ENCODE measurements at places on chromosomes 3 and 15.

- DNase-seq, result no peak
Observed at GRCh38 chr3:111594205-111594604, 941 bp downstream of the ZBED2 start.

GRCh38 chr3:43423142-43423541, 136.8 kb downstream of the SNRK start:
- DNase-seq, result no peak

- DNase-seq, result no peak
Observed at GRCh38 chr3:47646362-47646761, 67.7 kb upstream of the CSPG5 start.

GRCh38 chr3:111747490-111747889, 111.6 kb upstream of the PHLDB2 start:
- no peak for DNase-seq

- DNase-seq, result no peak
Observed at GRCh38 chr3:71926262-71926600, 141.3 kb upstream of the PROK2 start.

DNA sequence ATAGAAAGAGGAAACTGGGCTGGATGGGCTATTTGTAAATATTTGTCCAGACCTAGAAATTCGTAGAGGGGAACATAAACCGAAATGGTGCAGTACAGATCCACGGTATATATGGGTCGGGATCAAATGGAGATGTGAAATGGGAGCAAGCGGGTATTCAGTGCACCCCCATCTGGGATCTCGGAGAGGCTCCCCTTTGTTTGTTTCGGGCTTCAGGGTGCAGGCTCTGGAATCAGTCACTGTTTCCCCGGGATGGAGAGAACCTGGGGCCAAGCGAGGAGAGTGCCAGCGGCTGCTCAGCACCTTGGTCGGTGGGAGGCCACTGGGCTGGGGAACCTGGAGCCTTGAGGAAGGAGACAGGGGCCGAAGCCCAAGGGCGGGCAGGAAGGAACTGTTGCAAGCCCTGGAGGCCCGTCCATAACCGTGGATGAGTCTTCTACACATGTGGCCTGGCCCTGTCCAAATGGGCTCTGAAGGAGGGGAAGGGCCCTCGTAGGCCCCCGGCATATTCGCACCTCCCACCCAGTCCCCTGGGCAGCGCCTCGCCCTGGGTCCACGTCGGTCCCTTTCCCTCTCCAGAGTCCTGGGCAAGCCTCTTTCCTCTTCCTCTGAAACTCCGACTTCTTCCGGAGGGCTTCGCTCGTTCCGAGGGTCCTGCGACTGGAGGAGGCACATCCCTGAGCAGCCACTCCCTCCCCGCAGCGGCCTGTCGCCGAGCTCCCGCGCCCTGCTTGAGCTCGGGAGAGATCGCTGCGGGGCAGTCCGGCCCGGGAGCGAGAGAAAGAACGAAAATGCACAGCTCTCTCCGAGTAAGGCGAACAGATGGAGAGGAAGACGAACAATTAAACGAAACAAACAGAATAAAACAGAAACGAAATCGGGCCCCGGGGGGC, 3.0 kb downstream of the ISL2 start:
- peak; percentile 43 for DNase-seq

- DNase-seq, result no peak
Observed at GRCh38 chr15:40830884-40831283, 2.4 kb upstream of the PPP1R14D start.

DNA sequence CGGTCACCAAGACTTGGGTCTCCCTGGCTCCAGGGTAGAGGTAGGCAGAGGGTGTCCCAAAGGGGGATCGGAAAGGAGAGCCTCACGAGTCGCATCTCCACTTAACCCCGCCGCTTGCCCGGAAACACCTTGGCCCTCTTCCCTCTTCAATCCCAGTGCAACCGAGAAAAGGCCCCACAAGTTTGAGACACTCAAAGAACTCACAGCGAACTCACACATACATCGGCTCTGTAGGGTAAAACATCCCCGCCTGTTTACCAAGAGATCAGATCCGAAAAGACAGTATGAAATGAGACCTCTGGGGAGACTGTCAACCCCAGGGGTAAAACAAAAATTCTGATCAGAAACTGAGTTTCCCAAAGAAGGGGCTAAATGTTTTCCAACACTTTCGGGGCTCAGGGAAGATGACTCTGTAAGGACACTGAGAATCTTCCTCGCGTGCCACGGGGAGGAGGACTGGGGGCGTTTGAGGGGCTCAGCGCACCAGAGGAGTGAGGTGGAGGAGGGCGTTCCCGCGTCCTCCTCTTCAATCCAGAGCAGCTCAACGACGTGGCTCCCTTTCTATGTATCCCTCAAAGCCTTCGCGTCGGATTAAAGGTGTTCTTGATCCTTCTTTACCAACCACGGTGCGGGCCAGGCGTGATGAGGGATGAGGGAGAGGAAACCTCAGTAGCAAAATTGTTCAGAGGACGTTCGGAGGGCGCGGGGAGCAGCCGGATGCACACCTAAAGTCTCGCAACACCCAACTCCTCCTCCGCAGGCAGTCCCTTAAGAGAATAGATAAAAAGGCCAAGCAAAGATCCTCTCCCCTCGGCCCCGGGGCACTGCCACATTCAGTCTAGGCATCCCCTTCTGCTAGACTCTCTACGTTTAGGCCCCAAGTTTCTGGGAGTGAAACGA, 3.7 kb downstream of the WNT5A start:
- no peak for DNase-seq

DNA sequence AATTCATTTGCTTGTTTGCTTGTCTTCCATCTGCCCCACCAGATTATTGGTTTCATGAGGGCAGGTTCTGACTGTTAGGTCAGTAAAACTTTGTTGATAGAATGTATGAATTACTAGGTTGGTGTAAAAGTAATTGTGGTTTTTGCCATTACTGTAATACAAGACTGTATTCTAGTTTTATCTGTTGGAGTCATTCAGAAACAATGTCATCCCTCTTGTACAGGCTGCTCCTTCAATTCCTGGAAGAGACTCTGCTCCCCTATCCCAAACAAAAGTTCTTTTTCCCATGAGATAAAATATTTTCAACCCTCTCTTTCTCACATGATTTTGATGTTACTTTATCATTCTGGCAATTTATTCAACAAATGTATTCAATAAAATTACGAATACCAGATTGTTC, 115.0 kb downstream of the CHST2 start:
- no peak for DNase-seq

- no peak for DNase-seq
Observed at GRCh38 chr3:47007482-47008233, 28.2 kb downstream of the NBEAL2 start.

GRCh38 chr15:77596821-77597803, 35.6 kb downstream of the LINGO1 start:
- no peak for DNase-seq

- DNase-seq, result no peak
Observed at GRCh38 chr3:49924683-49925082, 4.9 kb downstream of the MON1A start.

DNA sequence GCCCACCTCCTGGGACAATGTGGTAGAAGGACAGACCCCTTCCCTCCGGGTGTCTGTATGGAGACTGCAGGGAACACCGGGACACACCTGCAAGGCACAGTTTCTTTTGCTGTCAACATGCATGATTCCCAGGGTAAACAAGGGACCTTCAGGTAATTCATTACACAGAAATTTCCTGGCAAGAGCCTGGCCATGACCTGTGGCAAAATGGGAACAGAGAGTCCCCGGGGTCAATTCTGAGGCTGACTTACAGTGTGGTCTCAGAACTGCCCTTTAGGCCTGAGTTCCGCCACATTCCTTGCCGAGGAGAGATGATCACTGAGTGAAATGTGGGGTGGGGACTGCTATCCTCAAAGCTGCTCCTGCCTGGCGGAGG, 6.3 kb downstream of the STARD5 start:
- no peak for DNase-seq

GRCh38 chr15:74400915-74401757, 32.6 kb downstream of the SEMA7A start:
- DNase-seq, result no peak

GRCh38 chr3:167626490-167626889, 27.3 kb downstream of the WDR49 start:
- no peak for DNase-seq

DNA sequence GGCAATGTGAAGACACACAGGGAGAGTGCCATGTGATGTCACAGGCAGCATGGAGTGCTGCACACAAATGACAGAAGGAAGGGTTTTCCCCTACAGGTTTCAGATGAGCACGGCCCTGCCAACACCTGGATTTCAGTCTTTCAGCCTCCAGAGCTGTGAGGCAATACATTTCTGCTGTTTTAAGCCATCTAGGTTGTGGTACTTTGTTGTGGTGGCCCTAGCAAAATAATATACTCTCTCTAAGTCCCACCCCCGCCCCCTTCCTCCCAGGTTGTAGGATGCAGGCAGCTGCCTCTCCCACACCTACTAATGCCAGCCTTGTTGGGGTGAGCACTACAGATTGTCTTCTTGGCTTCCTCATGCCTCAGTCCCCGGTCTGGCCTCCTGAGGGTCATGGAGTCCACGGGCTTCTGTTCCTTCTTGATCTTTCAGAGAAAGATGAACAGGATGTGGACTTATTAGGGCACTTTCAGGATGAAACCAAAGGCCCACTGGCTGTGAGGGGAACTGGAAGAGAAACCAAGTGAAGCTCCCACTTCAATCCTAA, 180.0 kb downstream of the CD47 start:
- DNase-seq, result no peak

DNA sequence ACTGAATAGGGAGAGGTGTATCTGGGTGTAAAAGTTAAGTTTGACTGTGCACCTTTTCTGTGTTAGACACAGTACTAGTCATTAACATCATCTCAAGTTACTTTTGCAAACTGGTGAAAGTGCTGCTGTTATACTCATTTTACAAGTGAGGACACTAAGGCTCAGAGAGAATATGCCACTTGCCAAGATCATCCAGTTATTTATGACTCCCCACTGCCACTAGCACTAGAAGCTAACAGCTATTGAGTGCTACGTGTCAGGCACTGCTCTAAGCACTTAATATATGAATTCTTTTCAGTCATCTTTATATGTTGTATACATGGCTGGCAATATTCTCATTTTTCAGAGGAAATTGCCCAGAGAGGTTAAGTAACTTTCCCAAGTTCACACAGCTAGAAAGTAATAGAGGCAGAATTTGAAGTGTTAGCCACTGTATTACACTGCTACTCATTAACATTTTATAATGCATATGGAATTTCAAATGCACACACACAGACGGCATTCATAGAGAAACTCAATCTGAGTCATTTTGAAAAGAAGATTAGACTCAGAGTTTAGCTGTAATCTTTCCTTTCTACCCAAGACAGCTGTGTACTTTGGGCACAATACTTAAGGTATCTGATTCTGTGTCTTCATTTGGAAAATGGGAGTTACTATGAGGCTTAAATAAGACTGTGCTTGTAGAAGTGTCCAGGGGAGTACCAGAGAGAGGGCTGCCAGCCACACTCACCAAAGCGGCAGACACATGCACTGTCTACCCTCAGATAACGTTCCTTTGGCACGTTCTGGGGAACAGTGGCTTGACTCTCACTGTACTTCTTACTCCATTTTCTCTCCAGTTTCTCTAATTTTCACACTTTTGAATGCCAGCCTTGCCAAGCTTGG, 1.3 kb upstream of the MASP1 start:
- DNase-seq, result no peak

GRCh38 chr15:56963126-56963525, 44.7 kb downstream of the TCF12 start:
- no peak for DNase-seq

DNA sequence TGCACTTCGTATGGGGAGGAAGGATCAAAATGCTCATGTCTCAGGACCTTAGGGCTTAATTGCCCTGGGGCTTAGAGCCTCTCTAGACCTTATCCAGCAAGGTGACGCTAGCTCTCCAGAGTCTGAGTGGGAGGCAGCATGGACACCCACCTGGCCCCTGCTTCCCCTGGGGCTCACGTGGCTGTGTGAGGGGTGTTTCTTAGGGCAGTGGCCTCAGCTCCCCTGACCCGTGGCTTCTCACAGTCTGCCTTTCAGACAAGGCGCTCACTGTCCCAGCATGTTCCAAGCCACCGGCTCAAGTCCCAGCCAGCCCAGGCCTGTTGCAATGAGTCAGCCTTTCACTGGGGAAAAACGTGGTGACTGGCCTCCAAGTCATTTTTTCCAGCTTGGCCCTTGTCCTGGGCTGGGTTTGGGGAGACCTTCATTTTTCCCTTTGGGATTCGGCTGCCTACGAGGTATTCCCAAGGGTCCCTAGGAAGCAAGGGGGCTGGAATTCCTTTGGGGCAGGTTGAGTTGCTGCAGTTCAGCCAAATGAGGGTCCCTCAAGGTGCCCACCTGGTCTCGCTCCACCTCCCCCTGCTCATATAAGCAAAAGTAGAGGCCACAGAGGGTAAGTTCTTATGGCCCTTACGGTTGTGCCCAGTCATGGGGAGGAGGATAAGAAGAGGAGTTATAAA, 15.7 kb downstream of the BHLHE40 start:
- DNase-seq, result no peak

DNA sequence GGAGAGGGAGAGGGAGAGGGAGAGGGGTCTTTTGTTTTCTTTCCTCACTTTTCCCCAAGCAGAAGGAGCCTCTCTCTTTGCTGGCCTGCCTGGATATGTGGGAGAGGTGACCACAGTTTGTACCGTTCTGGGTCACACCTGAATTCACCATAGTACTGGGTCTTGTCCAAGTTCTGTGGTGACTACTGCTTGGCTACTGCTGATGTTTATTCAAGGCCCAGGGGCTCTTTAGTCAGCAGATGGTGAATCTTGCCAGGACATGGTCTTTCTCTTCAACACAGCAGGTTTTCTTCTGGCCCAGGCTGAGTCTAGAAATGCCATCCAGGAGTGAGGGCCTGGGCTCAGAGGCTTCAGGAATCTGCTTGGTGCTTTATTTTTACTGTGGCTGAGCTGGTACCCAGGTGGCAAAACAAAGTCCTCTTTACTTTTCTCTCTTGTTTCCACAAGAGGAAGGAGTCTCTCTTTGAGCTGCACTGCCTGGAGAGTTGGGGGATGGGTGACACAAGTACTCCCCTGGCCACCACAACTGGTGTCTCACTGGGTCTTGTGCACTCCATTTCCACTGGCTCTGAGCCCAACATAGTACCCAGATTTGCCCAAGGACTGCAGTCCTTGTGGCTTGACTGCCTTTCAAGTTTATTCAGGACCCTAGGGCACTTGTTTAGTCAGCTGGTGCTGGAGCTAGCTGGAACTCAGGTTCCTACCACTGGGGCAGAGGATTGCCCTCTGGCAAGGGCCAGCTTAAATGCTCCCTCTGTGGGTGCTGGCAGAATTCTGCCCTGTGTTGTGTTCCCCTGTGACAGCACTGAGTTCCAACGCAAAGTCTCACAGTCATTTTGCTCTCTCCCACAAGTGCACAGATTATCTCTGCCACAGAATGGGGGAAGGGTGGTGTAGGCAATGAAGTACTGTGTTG, 16.8 kb upstream of the CCNDBP1 start:
- peak; percentile 2 for DNase-seq

GRCh38 chr15:92151168-92151567, 242.5 kb upstream of the ST8SIA2 start:
- no peak for DNase-seq

DNA sequence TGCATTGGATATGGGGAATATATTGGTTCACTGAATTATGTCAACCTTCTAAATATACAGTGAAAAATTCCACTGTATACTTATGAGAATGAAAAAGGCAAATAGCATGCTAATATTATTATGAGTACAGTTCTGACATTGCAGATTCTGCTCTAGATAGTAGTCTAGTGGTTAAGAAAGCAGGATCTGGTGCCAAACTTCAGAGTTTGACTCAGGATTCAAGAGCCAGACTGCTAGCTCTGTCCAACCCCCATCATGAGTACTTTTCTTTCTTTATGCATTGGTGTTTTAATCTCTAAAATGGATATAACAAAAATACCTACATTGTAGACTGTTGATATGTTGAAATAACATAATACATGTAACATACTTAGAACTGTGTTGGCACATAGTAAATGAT, 57.3 kb upstream of the PLSCR4 start:
- DNase-seq, result no peak

Measured in Kasumi-1 (cell line).